Uterus (tissue), 4 donors: ENCODE measurements at places on chromosomes 4 and X. TPM values are rescaled to one million over a fixed set of nuclear protein-coding genes. Genes with fewer than 3 reads are reported as not detected.

DNA sequence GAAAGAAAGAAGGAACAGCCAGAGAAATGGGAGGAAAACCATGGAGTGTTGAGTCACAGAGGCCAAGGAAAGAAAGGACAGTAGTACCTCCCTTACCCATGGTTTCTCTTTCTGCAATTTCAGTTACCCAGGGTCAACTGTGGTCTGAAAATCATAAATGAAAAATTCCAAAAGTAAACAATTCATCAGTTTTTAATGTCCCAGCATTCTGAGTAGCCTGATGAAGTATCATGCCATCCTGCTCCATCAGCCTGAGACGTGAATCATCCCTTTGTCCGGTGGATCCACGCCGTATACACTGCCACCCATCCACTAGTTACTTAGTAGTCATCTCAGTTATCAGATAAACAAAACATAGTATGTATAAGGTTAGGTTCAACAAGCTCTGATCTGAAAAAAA, 114.2 kb downstream of the COMMD8 start:
- H3K27me3 ChIP-seq: no peaks in the 10 kb centered on the region
- H3K4me1 ChIP-seq: no peaks in the 10 kb centered on the region
- H3K36me3 ChIP-seq: no peaks in the 10 kb centered on the region

DNA sequence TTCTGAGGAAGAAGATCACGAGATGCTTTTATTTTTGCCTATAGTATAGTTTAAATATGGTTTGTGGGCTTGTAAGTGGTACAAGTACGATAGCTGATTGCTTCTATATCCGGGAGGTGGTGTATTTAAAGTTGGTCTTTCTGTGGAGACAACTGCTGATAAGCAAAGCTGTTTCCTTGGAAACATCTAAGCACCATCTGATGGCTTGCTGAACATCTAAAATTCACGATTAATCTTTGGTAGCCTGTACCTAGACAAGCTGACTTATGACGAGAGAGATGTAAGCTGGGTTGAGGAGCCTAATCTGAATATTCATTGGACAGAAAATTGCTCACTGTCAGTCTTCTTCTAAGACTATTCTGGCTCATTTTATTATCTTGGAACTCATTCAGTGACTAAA, 74.6 kb upstream of the NWD2 start:
- H3K36me3 ChIP-seq: no peaks in the 10 kb centered on the region
- no peaks in the 10 kb centered on the region for H3K27me3 ChIP-seq

GRCh38 chr4:163744861-163745260, 250.4 kb downstream of the TMA16 start:
- H3K36me3 ChIP-seq: no peaks in the 10 kb centered on the region
- H3K4me3 ChIP-seq: no peak overlapping the region
- H3K27me3 ChIP-seq: no peaks in the 10 kb centered on the region
- H3K4me1 ChIP-seq: no peaks in the 10 kb centered on the region
- no peak for DNase-seq

- no peak overlapping the region for H3K27ac ChIP-seq
- no peaks in the 10 kb centered on the region for H3K27me3 ChIP-seq
- no peaks in the 10 kb centered on the region for H3K36me3 ChIP-seq
- no peak for DNase-seq
- H3K4me3 ChIP-seq: no peak overlapping the region
These were observed 28.9 kb upstream of the DRP2 start for GRCh38 chrX:101190736-101191135.

DAPP1 gene
- 2.0 TPM for total RNA-seq

KCNE5 gene
- total RNA-seq: not detected

XAGE1A gene
- not detected for total RNA-seq

DNA sequence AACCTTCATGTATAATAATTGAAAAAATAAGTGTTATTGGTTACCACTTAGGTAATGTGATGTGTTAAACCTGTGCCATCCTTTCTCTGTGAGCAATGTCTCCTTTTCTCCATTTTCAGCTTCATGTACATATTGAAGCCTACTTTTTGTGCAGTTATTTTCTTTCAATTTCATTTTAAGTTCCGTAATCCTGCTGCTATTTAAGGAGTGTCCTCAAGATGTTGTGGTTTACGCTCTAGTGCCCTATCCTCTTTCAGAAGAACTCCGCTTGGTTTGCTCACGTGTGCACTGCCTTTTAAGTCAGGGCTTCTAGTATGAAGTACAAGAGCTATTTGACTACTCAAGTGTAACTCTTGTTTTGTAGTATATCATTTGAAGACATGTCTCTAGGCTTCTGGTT, 2253.2 kb upstream of the TENM3 start:
- H3K27ac ChIP-seq: no peak overlapping the region
- H3K4me1 ChIP-seq: no peaks in the 10 kb centered on the region
- H3K27me3 ChIP-seq: no peaks in the 10 kb centered on the region
- no peaks in the 10 kb centered on the region for H3K36me3 ChIP-seq
- no peak overlapping the region for H3K4me3 ChIP-seq

DNA sequence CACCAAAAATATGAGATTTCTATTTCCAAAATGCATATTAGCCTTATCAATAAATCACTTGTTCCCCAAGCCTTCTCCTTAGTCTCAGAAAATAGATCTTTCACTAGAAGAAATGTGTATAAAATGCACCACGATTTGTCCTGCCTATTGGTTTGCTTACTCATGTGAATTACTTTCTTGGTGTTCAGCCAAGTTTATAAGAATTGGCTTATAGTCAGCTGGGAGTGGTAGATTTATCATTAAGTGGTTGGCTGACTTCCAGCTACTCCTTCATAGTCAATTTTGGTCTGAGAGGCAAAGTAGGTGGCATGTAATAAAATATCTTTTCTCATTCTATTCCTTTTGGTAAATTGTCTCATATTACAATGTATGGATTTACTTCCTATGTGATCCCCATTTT, 1.3 kb downstream of the SULT1E1 start:
- H3K4me3 ChIP-seq: no peak overlapping the region
- no peaks in the 10 kb centered on the region for H3K36me3 ChIP-seq
- no peaks in the 10 kb centered on the region for H3K27me3 ChIP-seq
- DNase-seq: no peak
- no peak overlapping the region for H3K27ac ChIP-seq
- H3K4me1 ChIP-seq: no peaks in the 10 kb centered on the region

- H3K27ac ChIP-seq: no peak overlapping the region
- H3K36me3 ChIP-seq: no peaks in the 10 kb centered on the region
- no peaks in the 10 kb centered on the region for H3K27me3 ChIP-seq
- H3K4me1 ChIP-seq: no peaks in the 10 kb centered on the region
These were observed 132.4 kb downstream of the CORIN start for GRCh38 chr4:47705326-47705981.

TLR6 gene
- total RNA-seq: 10.0 TPM

LANCL3 gene
- total RNA-seq: 0.83 TPM

- no peak overlapping the region for H3K4me3 ChIP-seq
- no peaks in the 10 kb centered on the region for H3K27me3 ChIP-seq
- H3K27ac ChIP-seq: no peak overlapping the region
- no peaks in the 10 kb centered on the region for H3K36me3 ChIP-seq
These were observed 12.1 kb upstream of the ARAP2 start for GRCh38 chr4:36256398-36256891.

SLITRK4 gene
- total RNA-seq: not detected

GRCh38 chrX:103475381-103475780, 43.9 kb downstream of the RAB40A start:
- no peaks in the 10 kb centered on the region for H3K4me1 ChIP-seq
- H3K27me3 ChIP-seq: no peaks in the 10 kb centered on the region
- H3K27ac ChIP-seq: no peak overlapping the region
- H3K4me3 ChIP-seq: no peak overlapping the region

RPS6KA6 gene
- 1.5 TPM for total RNA-seq

GRCh38 chr4:53365121-53365485, 758 bp downstream of the SCFD2 start:
- no peak for DNase-seq
- H3K27me3 ChIP-seq: no peaks in the 10 kb centered on the region
- no peak overlapping the region for H3K27ac ChIP-seq
- H3K4me1 ChIP-seq: no peaks in the 10 kb centered on the region

- H3K27ac ChIP-seq: no peak overlapping the region
- no peaks in the 10 kb centered on the region for H3K36me3 ChIP-seq
- DNase-seq: no peak
- no peaks in the 10 kb centered on the region for H3K4me1 ChIP-seq
- no peaks in the 10 kb centered on the region for H3K27me3 ChIP-seq
- no peak overlapping the region for H3K4me3 ChIP-seq
These were observed 98.0 kb downstream of the FRAS1 start for GRCh38 chr4:78154972-78155590.

GRCh38 chrX:28177202-28177601, 196.0 kb upstream of the DCAF8L1 start:
- H3K27ac ChIP-seq: no peak overlapping the region
- DNase-seq: no peak
- no peak overlapping the region for H3K4me3 ChIP-seq
- no peaks in the 10 kb centered on the region for H3K36me3 ChIP-seq

GRCh38 chr4:119648398-119648797, 19.8 kb upstream of the PDE5A start:
- H3K4me1 ChIP-seq: no peaks in the 10 kb centered on the region
- no peak overlapping the region for H3K27ac ChIP-seq
- H3K27me3 ChIP-seq: no peaks in the 10 kb centered on the region
- no peak overlapping the region for H3K4me3 ChIP-seq
- DNase-seq: no peak

GRCh38 chrX:44019911-44020310, 46.7 kb upstream of the NDP start:
- H3K27me3 ChIP-seq: peaks cover 4% of the 10 kb centered on the region
- no peak for DNase-seq
- H3K4me1 ChIP-seq: no peaks in the 10 kb centered on the region

DNA sequence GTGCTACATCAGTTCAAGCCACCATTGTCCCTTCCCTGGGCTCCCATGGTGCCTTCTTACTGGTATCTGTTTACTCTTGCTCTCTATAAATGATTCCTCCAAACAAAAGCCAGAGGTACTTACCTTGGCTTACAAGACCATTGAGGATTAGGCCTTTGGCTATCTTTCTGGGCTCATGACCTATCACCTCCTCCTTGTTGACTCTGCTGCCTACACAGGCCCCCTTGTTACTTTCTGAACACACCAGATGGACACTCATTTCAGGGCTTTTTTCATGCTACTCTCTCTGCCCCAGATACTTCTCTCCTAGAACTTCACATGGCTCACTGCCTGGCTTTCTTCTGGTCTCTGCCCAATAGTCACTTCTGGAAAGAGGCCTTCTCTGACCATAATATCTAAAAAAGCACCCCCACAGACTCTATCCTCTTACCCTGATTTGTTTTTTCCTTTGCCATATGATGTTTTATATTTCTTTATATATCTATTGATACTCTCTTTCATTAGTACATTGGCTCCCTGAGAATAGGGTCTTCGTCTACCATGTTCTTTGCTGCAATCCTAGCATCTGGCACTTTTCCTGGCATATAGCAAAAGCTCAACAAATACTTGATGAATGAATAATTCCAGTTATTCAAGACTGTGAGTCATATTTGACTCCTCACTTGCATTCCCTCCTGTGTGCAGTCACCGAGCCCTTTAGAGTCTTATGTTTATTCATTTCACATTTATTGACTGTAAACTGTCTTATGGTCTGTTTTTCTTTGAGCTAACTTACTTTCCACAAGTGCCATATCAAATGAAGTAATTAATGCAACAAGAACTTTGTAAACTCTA, 27.1 kb upstream of the TAPT1 start:
- no peak overlapping the region for H3K27ac ChIP-seq
- no peaks in the 10 kb centered on the region for H3K36me3 ChIP-seq
- H3K4me3 ChIP-seq: no peak overlapping the region
- no peak for DNase-seq

- H3K4me3 ChIP-seq: no peak overlapping the region
- H3K27me3 ChIP-seq: no peaks in the 10 kb centered on the region
- no peaks in the 10 kb centered on the region for H3K36me3 ChIP-seq
- no peaks in the 10 kb centered on the region for H3K4me1 ChIP-seq
These were observed 90.4 kb upstream of the RASGEF1B start for GRCh38 chr4:81562093-81562492.

XPNPEP2 gene
- 4.4 TPM for total RNA-seq

CLDN22 gene
- total RNA-seq: not detected
